ENCODE measurements at places on chromosomes 11 and 22.

- no peak for DNase-seq
Measured at GRCh38 chr22:17319546-17319945, 49.7 kb upstream of the CECR2 start.

- peak; percentile 25 for DNase-seq
Measured at GRCh38 chr22:37284805-37285355, 2.6 kb downstream of the CYTH4 start.

DNA sequence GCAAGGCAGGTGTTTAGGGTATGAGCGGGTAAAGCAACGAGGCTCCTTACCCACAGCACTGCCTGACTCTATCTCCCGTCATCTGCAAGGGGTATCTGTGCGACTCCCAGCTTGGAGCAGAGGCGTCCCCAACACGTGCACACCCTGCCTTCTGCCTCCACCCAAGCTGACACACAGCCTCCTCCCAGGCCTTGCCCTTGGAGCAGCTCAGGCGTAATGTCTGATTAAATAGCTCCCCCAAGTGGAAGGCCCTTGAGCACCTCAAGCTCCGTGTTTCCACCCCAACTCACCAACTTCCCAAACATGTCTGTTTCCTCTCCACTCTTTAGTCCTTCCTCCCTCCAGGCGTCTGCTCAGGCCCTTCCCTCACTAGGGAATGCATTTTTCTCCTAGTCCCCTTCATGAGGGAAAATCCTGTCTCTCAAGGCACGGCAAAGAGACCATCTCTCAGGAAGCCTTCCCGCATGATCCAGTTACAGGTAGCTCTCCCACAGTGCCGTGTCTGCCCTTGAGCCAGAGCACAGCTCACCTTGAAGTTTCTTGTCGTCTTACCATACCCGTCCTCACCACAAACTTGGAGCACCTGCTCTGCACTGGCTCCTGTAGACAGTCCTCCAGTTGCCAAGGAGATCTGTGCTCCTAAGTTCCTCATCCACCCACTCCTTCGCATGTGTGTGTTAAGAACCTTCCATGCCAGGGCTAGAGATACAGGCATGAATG, 15.8 kb downstream of the CYB5R2 start:
- no peak for DNase-seq

DNA sequence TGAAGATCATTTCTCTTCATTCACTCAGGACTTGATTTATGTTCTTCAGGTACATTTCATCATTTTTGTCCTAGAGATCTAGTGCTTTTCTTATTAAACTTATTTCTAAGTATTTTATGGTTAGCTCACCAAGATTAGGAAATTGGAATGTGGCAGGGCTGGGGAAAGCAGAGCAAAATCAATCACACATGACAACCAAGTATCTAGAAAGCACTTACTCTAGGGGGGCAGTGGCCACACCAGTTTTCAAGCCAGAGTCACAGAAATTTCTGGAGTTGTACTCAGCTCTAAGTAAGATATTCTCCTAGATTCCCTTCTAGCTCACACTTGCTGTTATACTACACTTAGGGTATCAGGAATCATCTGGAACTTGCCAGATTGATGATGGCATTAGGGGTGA, 33.3 kb upstream of the MYEOV start:
- no peak for DNase-seq

Measured in activated naive CD4-positive, alpha-beta T cell treated with Interleukin-2 at 50 U/mL for 16 hours (primary cell).